ENCODE measurements at places on chromosomes 2 and 18. TPM values are rescaled to one million over a fixed set of nuclear protein-coding genes. Genes with fewer than 3 reads are reported as not detected.

Gene SKOR2
- not detected for total RNA-seq

Gene TMEM178A
- not detected for total RNA-seq

Gene RFX8
- 0.49 TPM for total RNA-seq

Gene CCDC68
- total RNA-seq = not detected

Gene TANC1
- total RNA-seq = 0.33 TPM

Gene TMEM198
- total RNA-seq = 3.4 TPM

Gene SLC30A3
- 1.4 TPM for total RNA-seq

Gene TEX44
- not detected for total RNA-seq

Gene DUSP19
- total RNA-seq = 1.0 TPM

DNA sequence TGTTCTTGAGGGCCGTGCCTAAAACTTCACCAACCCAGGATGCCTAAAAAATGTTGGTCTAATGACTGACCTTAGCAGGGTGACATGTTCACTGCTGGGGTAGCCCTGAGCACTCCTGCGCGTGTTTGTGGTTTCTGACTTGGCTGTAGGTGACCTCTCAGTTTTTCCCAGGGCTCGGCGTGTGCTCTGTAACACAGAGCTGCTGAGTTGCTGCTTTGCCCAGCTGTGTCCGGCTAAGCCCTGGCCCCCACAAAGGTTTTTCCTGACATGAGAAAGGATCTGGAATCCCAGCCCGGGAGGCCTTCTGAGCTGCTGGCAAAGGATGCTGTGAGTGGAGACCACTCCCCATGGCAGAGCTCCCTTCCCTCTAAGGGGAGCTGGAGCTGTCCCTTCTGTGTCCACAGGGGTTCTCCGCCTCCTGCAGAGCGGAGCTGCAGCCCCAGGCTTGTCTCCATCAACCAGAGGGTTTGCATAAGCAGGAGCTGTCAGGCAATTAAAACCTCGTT lies 52.7 kb downstream of the CRIM1 start:
- no peak overlapping the region for H3K4me3 ChIP-seq
- peaks cover 2% of the 10 kb centered on the region for H3K4me1 ChIP-seq
- H3K27ac ChIP-seq = no peak overlapping the region
- H3K36me3 ChIP-seq = no peaks in the 10 kb centered on the region

- H3K27ac ChIP-seq = no peak overlapping the region
- peaks cover 15% of the 10 kb centered on the region for H3K4me1 ChIP-seq
- DNase-seq = peak; percentile 39
- H3K4me3 ChIP-seq = no peak overlapping the region
- no peaks in the 10 kb centered on the region for H3K36me3 ChIP-seq
- peaks cover 28% of the 10 kb centered on the region for H3K27me3 ChIP-seq
These were observed 226.5 kb downstream of the ANAPC1 start for GRCh38 chr2:111657351-111657975.

DNA sequence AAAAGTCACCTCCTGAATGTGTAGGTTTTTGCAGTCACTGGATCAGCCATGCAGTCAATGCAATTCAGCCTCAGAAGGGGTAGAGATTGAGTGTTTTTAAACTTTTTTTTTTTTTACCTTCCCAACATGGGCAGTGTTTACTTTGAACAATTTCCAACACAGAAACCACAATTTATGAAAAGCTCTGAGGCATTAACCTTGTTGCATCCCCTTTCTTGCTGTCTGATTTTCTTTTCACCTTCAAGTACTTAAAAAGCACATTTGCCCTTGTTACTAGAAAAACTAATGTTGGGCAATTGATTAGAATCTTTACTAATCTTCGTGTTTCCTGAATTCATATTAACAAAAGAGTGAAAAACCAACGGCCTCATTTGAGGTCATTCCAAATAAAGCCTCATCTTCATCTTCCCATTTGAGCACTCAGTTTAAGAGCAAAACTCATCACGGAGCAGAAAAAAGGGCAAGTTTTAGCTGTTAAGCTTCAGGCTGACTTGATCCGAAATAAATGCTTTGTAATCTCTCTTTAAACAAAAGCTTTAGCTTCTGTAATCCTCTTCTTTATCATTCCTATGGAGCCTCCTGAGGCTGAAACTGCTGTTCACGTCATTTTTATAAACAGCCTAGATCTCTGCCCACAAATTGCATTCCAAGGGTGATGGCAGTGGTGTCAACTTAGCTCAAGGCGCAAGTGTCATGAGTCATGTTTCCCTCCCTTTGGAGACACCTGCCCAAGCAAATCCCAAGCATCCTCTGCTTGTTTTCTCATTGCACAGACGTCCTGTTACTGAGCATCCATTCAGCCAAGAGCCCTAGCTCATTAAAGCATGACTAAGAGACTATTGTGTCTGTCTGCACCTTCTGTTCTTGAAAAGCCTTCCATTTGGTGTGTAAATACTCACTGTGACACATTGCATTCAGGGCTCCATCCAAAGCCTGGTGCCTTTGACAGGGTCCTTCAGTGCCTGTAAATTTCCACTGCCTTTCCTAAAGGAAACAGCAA lies 107.7 kb downstream of the HNMT start:
- H3K4me3 ChIP-seq = no peak overlapping the region
- H3K27ac ChIP-seq = no peak overlapping the region
- H3K36me3 ChIP-seq = no peaks in the 10 kb centered on the region
- no peaks in the 10 kb centered on the region for H3K27me3 ChIP-seq
- no peak for DNase-seq
- H3K4me1 ChIP-seq = no peaks in the 10 kb centered on the region

GRCh38 chr2:121565389-121566250 lies 34.9 kb downstream of the RNU4ATAC start:
- no peak overlapping the region for H3K27ac ChIP-seq
- H3K36me3 ChIP-seq = peaks cover 17% of the 10 kb centered on the region
- H3K4me3 ChIP-seq = no peak overlapping the region
- DNase-seq = no peak

- H3K4me3 ChIP-seq = no peak overlapping the region
- peaks cover 16% of the 10 kb centered on the region for H3K4me1 ChIP-seq
- DNase-seq = no peak
- peaks cover 2% of the 10 kb centered on the region for H3K36me3 ChIP-seq
- no peaks in the 10 kb centered on the region for H3K27me3 ChIP-seq
These were observed 186.4 kb downstream of the FAM210A start for GRCh38 chr18:13539843-13540476.

GRCh38 chr2:159807183-159808031 lies 9.4 kb upstream of the CD302 start:
- H3K27me3 ChIP-seq = no peaks in the 10 kb centered on the region
- no peaks in the 10 kb centered on the region for H3K36me3 ChIP-seq
- H3K27ac ChIP-seq = no peak overlapping the region
- no peaks in the 10 kb centered on the region for H3K4me1 ChIP-seq

- no peaks in the 10 kb centered on the region for H3K36me3 ChIP-seq
- H3K4me1 ChIP-seq = no peaks in the 10 kb centered on the region
- H3K4me3 ChIP-seq = no peak overlapping the region
- H3K27ac ChIP-seq = no peak overlapping the region
These were observed 328.7 kb downstream of the MTX2 start for GRCh38 chr2:176597916-176598315.

- no peaks in the 10 kb centered on the region for H3K4me1 ChIP-seq
- H3K27ac ChIP-seq = no peak overlapping the region
- no peaks in the 10 kb centered on the region for H3K36me3 ChIP-seq
- H3K27me3 ChIP-seq = peaks cover 12% of the 10 kb centered on the region
- DNase-seq = no peak
These were observed 110.5 kb downstream of the ESCO1 start for GRCh38 chr18:21489919-21490495.

- peaks cover 42% of the 10 kb centered on the region for H3K27me3 ChIP-seq
- H3K4me3 ChIP-seq = no peak overlapping the region
- no peak overlapping the region for H3K27ac ChIP-seq
- peaks cover 2% of the 10 kb centered on the region for H3K4me1 ChIP-seq
- DNase-seq = no peak
These were observed 639 bp downstream of the EPB41L3 start for GRCh38 chr18:5543036-5543680.

DNA sequence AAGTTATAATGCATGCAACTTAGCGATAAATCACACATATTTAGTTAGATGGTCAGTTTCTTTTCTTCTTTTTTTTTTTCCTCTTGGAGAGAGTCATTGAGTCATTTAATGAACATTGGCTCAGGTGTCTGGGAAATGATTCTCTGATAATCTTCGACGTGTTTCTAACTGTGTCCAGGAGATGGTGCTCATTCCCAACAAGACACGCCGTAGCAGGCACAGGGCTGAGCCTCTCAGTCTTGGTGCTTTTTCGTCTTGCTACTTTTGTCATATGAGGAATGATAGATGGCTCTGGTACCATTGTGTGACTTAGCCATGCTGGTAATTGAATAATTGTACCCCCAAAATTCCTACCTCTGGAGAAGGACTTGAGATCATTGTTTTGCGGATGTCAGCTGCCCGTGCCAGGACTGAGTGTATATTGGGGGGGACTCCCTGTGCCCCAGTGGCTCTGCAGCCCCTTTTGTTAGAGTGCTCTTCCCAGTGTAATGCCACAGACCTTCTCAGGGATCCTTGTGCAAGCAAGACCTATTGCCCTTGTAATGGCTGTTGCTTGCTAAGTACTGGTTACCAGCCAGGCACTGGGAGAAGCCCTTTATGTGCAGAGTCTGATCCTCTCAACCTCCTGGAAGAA lies 107.6 kb upstream of the CYRIA start:
- H3K4me1 ChIP-seq = no peaks in the 10 kb centered on the region
- H3K4me3 ChIP-seq = no peak overlapping the region
- DNase-seq = no peak

- no peaks in the 10 kb centered on the region for H3K27me3 ChIP-seq
- H3K27ac ChIP-seq = no peak overlapping the region
- no peak overlapping the region for H3K4me3 ChIP-seq
- H3K36me3 ChIP-seq = no peaks in the 10 kb centered on the region
These were observed 938.7 kb downstream of the DSC3 start for GRCh38 chr18:30103881-30104280.

DNA sequence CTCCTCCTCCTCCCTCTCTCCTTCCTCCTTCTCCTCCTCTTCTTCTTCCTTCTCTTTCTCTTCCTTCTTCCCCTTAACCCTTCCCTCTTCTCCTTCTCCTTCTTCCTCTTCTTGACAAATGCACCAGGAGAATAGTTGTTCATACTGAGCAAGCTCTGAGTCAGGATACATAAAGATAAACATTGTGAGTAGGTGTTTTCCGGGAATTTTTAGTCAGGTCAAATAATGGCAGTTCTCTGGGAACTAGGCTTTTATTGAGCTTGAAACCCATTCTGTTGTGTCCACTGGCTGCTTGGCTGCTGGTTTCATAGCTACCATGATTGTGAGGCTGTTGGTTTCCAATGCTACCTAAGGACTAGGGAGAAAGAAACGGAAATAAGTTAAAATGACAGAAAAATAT lies 1144.7 kb upstream of the DDX18 start:
- H3K36me3 ChIP-seq = no peaks in the 10 kb centered on the region
- no peak overlapping the region for H3K27ac ChIP-seq
- H3K4me3 ChIP-seq = no peak overlapping the region
- no peaks in the 10 kb centered on the region for H3K27me3 ChIP-seq
- H3K4me1 ChIP-seq = no peaks in the 10 kb centered on the region

DNA sequence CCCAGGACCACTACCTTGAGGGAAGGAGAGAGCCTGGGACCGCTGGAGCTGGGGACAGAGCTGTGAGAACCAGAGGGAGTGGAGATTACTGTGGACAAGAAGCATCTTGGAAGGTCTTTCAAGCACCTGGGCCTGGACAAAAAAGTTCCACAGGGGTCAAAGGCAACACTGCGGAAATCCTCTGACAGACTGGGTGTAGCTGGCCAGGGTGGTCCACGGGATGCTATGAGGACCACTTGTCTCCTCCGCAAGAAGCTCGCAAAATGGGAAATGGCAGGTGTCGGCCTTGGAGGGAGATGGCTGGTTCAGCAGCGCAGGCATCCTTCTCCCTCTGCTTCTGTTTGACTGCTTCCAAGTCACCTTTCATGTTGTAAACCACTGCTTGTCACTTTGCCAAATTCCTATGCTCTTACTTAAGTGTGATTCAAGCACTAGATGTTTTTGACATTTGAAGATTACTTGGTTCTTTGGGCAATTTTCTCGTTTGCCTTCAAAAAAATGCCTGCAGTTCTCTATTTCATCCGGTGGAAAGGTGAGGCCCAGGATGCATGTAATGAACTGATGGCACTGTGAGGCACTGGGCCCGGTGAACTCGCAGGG lies 27.7 kb downstream of the KLHL29 start:
- H3K36me3 ChIP-seq = no peaks in the 10 kb centered on the region
- DNase-seq = no peak
- no peak overlapping the region for H3K4me3 ChIP-seq
- H3K27me3 ChIP-seq = peaks cover 6% of the 10 kb centered on the region

- H3K4me1 ChIP-seq = no peaks in the 10 kb centered on the region
- H3K4me3 ChIP-seq = no peak overlapping the region
- H3K36me3 ChIP-seq = no peaks in the 10 kb centered on the region
- no peak overlapping the region for H3K27ac ChIP-seq
These were observed 178.1 kb downstream of the GCA start for GRCh38 chr2:162521871-162522650.

DNA sequence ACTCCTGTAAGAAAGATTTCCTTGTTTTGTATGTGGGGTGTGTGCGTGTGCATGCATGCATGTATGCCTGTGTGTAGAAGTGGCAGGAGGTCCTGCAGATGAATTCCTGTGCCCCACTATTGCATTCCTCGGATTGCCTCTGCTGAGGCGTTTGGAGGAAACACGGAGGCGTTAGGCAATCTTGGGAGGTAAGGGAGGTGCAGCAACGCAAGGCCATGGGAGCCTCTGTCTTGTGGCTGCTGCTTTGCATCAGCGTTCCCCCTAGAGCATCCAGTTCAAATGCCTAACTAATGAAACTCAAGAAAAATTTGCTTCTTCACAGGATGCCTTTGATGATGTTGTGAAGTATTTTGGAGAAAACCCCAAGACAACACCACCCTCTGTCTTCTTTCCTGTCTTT lies 80.0 kb downstream of the PRPF40A start:
- peaks cover 2% of the 10 kb centered on the region for H3K36me3 ChIP-seq
- no peak for DNase-seq
- H3K4me1 ChIP-seq = no peaks in the 10 kb centered on the region
- no peak overlapping the region for H3K4me3 ChIP-seq
- H3K27me3 ChIP-seq = no peaks in the 10 kb centered on the region

DNA sequence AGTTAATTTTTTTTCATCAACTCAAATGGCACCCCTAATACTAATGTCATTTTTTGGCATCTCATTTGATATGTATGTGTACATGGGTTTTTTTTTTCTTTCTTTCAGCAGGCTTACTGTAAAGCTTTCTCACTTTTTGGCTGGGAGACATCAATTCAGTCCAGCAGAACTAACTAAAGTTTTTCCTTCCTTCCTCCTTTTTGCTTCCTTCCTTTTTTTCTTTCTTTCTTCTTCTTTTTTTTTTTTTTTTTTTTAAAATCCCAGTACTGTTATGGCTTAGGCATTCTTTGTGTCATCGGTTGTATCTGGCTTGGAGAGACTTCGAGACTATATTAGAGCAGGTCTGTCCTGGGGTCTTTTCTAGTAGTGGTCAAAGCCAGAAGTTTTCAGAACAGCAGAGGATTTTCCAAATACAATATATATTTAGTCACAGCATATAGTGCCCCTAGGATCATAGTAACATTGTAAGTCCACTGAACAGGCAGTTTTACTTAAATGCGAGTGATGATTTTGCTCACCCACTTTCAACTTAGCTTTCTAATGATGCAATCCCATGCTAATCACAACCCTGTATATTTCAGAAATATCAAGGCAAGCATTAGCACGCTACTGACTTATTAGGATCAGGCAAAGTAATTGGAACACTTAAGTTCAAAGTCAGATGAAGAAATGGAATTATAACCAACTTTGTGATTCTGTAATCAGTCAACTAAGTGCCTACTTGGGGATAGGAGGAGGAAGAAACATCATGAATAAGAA lies 4.0 kb downstream of the KLHL29 start:
- no peak for DNase-seq
- H3K27me3 ChIP-seq = peaks cover 67% of the 10 kb centered on the region
- H3K36me3 ChIP-seq = peaks cover 1% of the 10 kb centered on the region
- H3K27ac ChIP-seq = no peak overlapping the region

GRCh38 chr2:21646345-21646744 lies 522.6 kb downstream of the TDRD15 start:
- H3K36me3 ChIP-seq = no peaks in the 10 kb centered on the region
- no peaks in the 10 kb centered on the region for H3K27me3 ChIP-seq
- H3K27ac ChIP-seq = no peak overlapping the region
- no peak overlapping the region for H3K4me3 ChIP-seq
- DNase-seq = no peak
